ENCODE measurements at places on chromosomes 1 and 21.

GRCh38 chr1:38268226-38268625 is 221.6 kb upstream of the POU3F1 start:
- no peak for DNase-seq

DNA sequence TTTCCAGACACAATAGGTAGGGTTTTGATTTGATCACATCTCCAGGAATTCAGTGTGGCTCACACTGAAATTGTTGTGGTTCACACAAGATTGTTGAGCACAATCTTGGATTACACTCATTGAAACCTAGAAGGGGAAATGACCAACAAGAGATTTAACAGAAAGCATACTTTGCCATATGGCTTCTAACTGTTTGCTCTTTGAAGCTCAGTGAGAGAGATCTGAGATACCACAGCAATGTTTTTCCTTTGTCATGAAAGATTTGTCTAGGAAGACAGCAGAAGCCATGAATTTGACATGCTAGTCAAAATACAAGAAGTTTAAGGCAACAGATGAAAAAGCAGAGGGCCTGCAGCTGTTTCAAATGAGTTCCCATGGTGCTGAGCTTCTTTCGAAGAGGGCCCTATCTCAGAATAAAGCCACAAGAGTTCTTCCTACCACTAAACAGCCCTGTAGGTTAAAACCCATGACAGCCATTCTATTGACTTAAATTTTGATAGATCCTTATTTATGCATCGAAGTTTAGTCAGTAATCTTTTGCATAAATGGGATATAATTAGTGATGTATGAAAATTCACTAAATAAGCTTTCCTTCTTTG is 650.4 kb downstream of the LTN1 start:
- no peak for DNase-seq

- DNase-seq: no peak
Measured at GRCh38 chr21:44052830-44053226, 40.7 kb downstream of the TRAPPC10 start.

DNA sequence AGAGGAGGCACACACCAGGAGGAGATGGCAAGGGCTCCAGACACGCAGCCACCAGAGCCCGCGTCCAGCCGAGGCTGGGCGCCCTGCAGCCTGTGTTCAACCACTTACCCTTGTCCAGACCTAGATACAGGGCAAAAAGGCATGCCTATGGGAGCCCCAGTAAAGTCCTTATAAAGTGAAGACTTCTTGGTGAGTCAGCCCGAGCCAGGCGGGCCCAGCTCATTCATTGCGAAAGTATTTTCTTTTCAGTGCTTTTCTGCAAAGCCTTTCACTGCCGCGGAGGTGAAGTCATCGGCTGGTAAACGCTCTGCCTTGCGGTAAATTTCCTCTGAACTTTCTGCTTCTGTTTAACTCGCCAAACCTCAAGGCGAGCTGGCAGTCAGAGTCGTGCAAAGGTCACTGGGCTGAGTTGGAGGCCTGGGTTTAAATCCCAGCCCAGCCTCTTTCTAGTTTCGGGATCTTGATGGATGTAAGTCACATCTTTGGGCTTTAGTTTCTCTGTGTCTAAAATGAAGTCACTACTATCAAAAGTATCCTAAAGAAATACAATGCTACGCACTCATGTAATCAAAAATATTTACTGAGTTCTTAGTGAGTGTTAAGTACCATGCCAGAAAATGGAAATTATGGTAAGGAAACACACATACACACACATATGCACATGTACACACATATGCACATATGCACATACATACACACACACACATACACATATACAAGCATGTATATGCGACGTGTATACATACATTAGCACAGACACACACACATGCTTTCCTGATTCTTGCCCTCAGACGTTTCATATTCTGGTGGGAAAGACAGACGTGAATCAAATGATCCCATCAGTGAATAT is 54.7 kb upstream of the IFFO2 start:
- no peak for DNase-seq

DNA sequence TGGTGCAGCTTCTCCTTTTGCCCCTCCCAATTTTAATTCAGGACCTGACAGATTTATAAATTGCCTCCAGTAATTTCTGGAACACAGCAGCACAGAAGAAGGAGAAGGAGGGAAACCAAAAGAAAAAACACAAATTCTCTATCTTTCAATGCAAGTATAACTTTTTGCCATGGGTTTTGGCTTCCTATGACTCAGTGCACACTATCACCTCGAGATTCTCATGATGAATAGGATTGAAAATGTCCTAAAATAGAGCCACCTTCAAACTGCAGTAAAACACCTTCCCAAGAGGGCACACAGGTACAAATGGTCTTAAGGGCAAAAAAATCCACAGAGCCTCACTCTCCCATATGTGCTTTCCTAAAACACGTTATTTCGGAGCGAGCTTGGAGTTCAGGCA is 113.6 kb downstream of the HLCS start:
- no peak for DNase-seq

All from NCI-H2171 (cell line).